ENCODE measurements at places on chromosomes 7 and 10.

DNA sequence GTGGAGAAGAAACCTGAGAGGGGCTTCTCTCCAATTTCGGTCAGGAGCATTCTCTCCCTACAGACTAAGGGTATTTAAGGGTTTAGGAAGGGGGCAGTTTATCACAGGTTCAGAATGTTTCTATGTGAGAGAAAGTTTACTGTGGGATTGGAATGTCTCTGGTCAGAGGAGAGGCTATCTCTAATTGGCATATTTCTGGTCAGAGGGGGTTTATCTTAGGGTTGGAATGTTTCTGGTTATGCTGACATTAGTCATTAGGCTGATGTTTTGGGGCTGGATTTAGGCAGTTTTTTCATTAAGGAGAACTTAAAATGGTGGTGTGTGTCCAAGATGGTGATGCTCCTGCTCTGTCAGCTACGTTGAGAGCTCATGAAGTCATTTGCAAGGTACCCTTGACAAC is 758.0 kb downstream of the TYW1 start:
- no peak for DNase-seq

GRCh38 chr7:30396389-30396788 is 82.2 kb downstream of the NOD1 start:
- DNase-seq: no peak

- no peak for DNase-seq
Measured at GRCh38 chr7:32250003-32250402, 179.8 kb upstream of the PDE1C start.

- no peak for DNase-seq
Measured at GRCh38 chr10:117550599-117551329, 8.2 kb downstream of the EMX2 start.

- no peak for DNase-seq
Measured at GRCh38 chr7:129168231-129169021, 20.0 kb upstream of the SMO start.

- DNase-seq: no peak
Measured at GRCh38 chr7:46607176-46607575, 686.1 kb upstream of the IGFBP3 start.

GRCh38 chr7:66505531-66506451 is 122.9 kb upstream of the KCTD7 start:
- DNase-seq: peak; percentile 33

DNA sequence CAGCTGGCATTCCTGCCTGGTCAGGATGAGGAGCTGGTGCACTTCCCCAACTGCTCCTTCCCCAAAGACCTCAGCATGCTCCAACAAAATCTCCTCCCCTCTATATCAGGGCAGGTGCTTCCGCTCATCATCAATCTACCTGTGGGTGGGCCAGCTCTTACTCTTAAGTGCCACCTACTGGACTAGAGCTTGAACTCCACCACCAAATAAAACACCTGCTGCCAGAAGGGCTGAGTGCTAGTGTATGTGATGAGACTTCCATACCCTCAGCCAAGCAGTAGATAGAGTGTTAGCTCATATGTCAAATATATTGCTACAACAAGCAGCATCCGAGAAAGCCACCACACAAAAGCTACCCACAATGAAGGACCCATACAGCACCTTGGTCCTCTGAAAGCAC is 264.3 kb downstream of the RNLS start:
- peak; percentile 2 for DNase-seq

Measured in erythroblast (primary cell).